ENCODE measurements at places on chromosomes 1 and 21.
A peak's percentile ranks its signal among the peaks of the same experiment; 100 is the strongest.

DNA sequence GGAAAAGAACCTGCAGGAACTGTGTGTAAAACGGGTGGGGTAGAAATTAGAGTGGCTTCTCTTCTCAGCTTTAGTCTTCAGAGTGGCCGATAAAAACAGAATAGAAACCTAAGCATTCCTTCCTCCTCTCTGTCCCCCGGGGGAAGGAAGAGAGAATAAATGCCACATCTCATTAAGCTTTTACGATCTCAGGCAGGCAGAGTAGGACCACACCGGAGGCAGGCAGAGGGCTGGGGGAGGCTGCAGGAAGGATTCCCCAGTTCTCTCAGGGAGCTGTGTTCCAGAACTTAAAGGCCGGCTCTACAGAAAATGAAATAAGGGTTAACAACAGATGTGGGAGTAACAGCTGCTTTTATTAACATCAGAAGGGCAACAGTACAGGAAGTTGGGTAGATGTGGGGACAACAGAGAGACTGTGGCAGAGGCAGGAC, 24.5 kb upstream of the MEF2D start:
- DNase-seq = no peak

GRCh38 chr1:44089371-44090048, 29.1 kb upstream of the KLF17 start:
- no peak for DNase-seq

DNA sequence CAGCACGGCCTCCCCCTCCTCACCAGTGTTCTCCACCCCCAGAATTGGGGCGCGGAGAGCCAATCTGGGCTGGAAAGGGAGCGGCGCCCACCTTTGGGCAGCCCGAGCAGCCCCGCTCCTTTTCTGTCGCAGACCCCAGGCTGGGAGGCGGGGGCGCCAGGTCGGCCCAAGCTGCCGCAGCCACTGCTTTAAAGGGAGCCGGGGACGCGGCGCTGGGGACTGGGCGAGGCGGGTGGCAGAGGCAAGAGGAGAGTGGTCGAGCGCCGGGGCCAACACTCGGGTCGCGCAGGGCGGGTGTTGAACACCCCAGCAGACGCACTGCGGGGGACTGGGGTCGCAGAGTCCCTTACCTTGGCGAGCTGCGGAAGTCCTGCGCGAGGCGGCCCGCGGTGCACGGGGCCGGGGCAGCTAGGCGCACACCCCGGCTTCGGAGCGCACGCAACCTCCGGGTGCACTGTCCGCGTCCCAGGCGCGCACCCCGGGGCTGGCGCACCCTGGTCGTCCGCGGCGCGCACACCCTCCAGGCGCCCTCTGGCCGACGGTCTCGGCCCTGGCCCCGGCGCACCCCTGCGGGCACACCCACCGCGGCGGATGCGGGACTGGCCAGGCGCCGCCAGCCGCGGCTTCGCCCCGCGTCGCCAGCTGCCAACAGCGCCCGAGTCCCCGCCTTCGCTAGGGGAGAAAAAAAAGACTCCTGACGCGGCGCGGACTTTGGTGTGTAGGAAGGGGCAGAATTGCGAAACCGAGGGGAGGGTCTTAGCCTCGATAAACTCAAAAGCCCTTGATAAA, at the start of gene KANK4:
Gene KANK4, minus strand, starts transcription at position 679 of the 789 bp plus-strand sequence. CDS start 37,870 bp downstream, outside the sequence.
- DNase-seq = no peak

DNA sequence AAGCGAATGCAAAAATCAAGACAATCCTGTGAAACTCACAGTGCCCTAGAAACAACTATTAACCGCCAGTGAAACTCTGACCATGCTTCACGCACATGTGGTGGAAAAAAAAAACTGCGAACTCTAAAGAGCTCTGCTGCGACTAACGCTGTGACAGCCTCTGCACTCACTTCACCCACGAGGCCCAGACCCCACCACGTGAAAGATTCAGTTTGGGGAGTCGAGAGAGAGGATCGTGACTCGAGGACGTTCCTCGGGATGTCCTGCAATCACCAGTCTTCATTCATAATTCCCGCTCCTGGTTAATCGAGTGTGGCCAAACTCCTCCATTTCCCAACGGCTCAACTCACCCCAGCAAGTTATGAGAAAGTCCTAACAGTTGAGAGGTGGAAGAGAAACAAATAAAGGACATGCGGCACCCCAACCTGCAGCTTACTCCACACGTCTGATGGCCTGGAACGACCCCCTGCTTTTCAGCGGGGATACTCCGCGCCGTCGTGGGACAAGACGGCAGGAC, 1.1 kb downstream of the SERBP1 start:
- DNase-seq = peak; percentile 61

GRCh38 chr1:78351551-78352216, 139.1 kb upstream of the PTGFR start:
- no peak for DNase-seq

- DNase-seq = no peak
Observed at GRCh38 chr1:153155541-153155940, 4.9 kb upstream of the SPRR2G start.

- DNase-seq = no peak
Observed at GRCh38 chr1:104933846-104934245, 1184.1 kb downstream of the AMY1C start.

DNA sequence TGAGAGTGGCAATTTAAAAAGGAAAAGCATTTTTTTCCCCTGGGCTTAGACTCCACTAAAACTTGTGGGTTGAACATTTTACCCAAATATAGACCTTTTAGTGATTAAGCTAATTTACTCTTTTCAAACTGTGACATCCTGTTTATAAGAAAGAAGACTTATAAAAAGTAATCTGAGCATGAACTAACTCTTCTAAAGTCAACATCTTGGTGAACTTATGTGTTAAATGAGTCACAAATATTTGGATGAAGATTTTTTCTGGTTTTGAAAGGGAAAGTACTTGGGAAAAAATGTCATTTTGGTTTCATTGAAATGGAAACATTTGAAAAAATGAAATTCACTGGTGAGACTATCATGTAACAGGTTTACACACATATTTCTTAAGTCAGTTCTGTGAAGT, 109.8 kb downstream of the KCNK2 start:
- DNase-seq = no peak

- DNase-seq = no peak
Observed at GRCh38 chr1:10697621-10698160, 98.8 kb downstream of the CASZ1 start.

DNA sequence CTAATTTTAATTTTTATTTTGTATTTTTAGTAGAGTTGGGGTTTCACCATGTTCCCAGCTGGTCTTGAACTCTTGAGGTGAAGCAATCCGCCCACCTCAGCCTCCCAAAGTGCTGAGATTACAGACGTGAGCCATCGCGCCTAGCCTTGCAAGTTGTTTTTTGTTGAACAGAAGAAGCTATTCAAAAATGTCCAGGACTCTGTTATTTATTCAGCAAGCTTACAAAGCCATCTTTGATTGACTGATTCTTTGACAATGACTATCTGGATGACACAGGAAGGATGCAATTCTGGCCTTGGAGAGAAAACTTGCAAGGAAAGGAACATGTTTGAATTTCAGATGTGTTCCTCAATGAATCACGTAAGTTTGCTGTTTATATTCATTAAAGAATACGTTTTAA, 63.5 kb downstream of the MAP3K7CL start:
- DNase-seq = no peak

DNA sequence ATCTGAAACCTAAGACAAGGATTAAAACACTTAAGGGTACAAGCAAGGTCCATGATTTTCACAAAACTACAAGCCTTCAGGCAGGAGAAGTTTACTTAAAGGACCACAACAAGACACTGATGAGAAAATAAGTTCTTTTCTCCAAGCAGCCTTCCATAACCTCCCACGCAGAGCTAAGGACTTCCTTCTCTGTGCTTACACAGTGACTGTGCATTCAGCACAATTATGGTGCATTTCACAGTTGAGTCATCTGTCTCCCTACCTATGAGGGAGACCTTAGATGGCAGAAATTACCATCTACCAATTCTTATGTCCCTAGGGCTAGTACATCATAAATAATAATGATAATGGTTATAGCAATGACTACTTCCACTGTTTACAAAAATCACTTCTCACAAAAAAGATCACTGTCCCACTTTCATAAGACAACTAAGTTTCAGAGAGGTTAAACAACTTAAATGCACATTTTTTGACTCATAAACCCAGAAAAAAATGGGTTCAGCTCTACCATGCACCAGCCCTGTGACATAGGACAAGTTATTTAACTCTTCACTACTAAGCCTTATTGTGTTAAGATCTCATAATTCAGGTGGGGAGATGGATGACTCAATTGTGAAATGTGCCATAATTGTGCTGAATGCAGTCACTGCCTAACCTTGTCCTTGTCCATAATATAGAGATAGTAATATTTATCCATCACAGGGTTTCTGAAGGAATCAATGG, 45.3 kb downstream of the TARBP1 start:
- no peak for DNase-seq

DNA sequence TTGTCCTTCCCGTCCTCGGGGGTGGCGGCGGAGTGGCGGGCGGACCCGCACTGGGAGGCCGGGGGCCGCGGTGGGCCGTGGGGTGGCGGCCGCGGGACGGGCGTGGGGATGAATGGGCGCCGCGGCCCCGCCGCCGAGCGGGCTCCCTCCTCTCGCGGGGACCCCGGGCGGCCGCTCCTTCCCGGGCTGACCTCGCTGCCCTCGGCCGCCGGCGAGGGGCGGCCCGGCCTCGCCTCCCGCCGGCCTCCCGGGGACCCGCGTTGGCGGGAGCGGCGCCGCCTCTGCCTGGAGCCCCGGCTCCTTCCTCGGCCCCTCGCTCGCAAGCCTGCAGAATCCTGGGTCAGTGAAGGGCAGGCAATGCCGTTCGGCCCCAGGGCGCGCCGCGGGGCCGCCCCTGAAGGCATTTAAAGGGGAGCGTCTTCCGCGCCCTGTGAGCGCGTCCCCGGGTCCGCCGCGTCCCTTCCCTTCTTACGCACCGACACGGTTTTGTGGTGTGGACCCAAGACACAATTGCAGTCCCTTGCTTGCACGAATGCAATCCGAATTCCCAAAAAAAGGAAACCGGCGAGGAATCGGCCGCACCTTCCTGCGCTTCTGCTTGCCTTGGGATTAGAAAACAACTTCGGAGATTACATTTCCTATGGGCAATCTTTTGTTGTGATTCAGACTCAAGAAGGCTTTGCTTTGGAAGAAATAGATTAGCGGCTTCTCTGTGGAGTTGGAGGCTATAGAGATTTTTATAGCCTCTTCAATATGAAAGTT, 776 bp downstream of the ITSN1 start:
- DNase-seq = peak; percentile 27

DNA sequence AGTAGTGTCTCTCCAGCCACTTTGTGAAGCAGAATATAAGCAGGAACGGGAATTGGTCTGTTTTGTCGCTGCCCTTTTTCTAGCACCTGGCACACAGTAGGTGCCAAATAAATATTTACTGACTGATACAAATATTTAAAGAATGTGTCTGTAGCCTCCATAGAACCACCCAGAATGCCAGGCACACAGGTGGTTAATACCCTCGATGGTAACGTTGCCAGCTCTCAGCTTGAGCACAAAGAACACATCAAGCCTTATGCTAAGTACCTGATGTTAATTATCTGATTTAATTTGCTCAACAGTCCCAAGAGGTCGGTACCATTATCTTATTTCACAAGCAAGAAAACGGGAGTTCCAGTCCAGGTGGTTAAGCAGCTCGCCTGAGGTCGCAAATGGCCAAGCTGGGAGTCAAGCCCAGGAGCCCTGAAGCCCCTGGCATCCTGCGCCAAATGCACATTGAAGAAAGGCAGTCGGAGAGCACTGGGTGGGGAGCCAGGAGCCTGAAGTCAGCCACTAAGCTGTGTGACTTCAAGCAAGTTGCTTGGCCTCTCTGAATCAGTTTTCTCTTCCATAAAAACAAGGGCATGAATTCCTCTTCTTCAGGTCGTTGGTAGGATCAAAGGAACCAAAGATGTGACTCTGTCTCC, 26.4 kb downstream of the HSPG2 start:
- no peak for DNase-seq

- no peak for DNase-seq
Observed at GRCh38 chr1:202961220-202961880, 3.2 kb upstream of the ADIPOR1 start.

DNA sequence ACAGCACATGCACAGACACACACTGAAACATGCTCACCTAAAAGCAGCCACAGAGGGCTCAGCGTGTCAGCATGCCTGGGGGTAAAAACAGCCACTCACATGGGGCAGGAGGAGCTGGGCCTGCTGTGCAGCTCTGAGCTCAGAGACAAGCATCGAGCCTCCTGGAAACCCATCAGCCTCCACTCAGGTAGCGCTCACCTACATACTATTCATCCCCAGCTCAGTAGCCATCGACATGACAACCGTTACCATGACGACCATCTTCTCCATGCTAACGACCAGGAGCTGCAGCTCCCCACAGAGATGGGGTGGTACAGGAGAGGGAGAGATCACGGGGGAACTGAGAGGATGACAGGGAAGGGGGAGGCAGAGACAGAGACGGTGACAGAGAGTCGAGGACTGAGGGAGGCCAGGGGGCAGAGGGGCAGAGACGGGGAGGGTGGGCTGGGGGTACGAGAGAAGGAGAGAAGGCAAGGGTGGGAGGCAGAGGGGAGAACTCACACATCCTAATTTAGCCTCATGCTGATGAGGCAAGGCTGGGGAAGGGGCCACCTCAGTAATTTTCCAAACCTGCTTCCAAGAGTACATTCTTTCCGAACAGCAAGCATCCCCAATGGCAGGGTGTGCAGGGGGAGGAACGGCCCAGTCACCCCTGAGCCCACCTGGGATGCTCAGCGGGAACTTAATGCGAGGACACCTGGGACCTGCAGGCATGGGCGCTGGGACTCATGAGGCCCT, 28.4 kb downstream of the SDC3 start:
- DNase-seq = no peak

DNA sequence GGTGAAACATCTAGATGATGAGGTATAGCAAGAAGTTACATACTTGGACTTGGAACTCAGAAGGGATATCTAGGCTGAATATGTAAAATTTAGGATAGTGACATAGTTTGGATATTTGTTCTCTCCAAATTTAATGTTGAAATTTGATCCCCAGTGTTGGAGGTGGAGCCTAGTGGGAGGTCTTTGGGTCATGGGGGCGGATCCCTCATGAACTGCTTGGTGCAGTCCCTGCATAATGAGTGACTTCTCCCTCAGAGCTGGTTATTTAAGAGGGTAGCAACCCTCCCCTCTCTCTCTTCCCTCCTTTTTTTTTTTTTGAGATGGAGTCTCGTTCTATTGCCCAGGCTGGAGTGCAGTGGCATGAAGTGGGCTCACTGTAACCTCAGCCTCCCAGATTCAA, 15.5 kb downstream of the ST3GAL3 start:
- no peak for DNase-seq

DNA sequence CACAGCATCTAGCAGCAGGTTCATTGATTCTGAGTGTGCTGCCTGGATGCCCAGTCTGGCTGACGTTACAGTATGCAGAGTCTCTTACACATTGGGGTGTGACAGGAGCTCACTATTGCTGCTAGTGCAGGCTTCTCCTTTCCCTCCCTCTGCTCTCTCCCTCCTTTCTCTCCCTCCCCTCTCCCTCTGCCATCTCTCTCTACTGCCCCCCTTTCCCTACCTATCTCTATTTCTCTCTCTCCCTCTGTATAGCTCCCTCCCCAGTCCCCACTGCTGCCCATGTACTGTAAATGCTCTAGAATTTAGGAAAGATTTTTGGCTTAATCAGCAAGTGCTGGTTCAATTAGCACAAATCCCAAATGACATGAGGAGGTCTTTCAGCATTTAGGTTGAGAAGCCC, 62.8 kb downstream of the PCBP3 start:
- DNase-seq = no peak

Measured in activated CD8-positive, alpha-beta memory T cell treated with anti-CD3 and anti-CD28 coated beads, Interleukin-2, amount 50 U/mL, for 4 hours (primary cell).